ENCODE measurements at places on chromosomes 3 and 15.

- DNase-seq = no peak
These were observed 9.6 kb downstream of the CLEC3B start for GRCh38 chr3:45035441-45036301.

GRCh38 chr15:28103831-28104230, 4.7 kb upstream of the OCA2 start:
- no peak for DNase-seq

DNA sequence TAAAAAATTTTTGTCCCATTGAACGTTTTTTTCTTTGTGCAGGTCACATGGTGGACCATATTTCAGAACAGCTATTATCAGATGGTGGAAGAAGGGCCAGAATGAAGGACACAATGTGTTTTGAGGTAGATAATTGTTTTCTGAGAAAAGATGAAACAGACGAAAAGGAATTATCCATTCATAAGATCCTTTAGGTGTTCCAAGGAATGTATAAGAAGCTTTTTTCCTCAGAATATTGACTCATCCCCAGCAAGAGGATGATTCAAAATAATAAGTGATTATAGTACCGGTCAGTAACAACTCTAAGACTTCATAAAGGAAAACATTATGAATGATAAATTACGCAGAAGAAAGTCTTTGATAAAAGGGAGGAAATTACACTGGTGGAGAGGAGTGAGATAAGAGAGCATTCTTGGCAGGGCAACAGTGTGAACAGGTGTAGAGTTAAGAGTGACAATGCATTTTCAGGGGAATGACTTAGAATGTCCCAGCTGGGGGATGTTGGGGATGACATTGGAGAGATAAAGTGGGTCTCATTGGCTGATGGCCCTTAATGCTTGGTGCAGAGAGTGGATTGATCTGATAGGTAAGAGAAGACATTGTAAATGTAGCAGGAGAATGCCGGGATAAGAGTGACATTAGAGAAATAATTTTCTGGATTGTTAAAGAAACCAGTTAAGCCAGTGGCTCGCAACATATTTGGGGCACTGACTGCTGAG, 27.0 kb upstream of the AQP9 start:
- no peak for DNase-seq

- DNase-seq = no peak
These were observed 81.0 kb upstream of the BNC1 start for GRCh38 chr15:83365370-83365938.

DNA sequence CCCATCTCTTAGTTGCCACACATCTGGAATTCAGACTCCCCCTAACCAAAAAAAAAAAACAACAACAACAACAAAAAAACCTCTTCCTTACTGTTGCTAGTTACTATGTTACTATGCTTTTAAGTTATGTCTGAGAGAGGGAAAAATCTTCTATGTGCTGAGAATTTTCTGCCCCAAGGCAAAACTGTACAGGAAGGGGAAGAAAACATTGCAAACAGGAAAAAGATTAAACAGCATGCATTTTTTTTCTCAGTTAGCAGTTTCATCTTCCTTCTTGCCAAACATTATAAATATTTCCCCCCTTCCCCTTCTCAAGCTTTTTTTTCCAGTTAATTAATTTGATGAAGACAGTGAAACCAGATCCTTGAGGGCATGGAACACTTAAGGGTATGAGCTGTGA, 1.1 kb upstream of the CD200R1 start:
- no peak for DNase-seq

GRCh38 chr3:197828-198491, 1.4 kb downstream of the CHL1 start:
- peak; percentile 18 for DNase-seq

DNA sequence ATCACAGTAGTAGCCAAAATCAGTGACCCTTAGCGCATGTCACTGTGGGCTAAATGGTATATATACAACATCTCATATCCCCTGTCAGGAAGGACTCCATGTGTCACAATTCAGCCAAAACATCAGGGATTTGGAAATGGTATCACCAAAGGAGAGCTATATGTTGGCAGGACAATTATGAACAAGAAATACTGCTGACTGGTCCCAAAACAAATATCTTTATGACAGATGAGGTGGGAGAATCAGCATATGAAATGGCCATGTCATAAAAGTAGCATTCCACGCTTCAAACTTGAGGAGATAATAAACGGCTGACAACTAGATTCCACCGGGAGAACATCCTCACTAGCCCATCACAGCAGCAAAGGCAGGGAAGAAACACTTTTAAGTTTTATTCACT, 158.4 kb downstream of the MAGI1 start:
- DNase-seq = no peak

GRCh38 chr3:114022145-114022802, 34.1 kb downstream of the CCDC191 start:
- DNase-seq = no peak

DNA sequence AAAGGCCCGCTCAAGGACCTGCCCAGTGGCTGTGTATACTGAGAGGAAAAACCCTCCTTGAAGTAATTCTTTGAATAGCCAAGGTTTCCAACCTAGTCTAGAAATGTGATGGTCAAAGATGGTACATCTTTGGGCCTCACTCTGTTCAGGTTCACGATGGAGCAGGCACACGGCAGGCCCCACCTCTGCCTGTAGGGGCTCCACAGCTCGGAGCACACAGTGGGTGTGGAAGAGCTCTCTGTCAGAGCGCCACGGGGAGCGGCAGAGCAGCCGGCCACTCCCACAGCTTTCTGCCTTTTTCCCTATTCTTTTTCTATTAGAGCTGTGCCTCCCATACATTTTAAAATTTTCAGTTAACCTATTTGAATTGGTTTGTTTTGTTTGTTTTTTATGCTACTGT, 89.5 kb downstream of the CTNNB1 start:
- DNase-seq = no peak

DNA sequence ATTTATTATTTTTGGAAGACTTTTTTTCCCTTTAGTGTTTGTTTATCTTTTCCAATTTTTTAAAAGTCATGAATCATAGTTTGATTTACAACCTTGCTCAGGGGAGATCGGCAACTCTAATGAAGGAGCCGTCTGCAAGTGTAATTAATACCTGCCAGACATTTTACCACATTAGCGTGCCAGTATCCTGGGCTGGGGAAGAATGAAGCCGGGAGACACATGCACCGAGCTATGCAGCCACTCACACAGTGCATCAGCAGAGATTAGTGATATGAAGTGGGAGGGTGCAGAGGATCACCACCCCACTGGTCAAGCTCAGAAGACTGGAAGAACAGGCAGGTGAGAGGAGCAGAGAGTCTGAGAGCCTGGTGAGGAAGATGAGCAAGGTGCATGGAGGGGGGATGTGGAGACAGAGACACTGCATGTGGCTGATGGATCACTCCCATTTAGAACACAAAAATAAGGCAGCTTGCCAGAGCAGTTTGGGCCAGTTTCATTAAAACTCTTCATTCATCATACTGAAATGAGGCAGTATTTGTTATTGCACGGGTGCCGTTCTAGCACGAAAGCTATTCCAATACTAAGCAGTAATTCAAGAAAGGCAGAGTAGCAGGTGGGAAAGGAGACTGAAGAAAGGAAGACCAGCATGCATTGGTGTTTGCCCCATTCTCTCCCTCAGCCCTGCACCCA, 821.6 kb downstream of the TUSC7 start:
- DNase-seq = no peak

GRCh38 chr3:124281453-124282316, 289.8 kb upstream of the ROPN1 start:
- DNase-seq = peak; percentile 45

- no peak for DNase-seq
These were observed 6.1 kb upstream of the PRKCD start for GRCh38 chr3:53154881-53155285.

- peak; percentile 15 for DNase-seq
These were observed 243.8 kb downstream of the SOX2 start for GRCh38 chr3:181955566-181955965.

DNA sequence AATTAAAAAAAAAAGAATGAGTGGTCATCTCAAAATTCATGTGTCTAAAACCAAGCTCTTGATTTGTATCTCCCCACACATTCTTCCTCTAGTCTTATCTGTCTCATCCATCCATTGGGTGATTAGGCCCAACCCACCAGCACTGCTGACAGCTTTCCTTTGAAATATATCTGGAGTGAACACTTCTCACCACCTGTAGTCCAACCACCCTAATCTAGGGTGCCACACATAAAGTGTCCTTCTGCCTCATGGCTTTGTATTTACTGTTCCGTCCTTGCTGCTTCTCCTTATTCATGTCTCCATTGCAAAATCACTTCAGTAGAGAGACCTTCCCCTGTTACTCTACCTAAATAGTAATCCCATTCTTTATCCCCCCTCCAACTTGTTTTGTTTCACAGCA, 82.4 kb upstream of the PTX3 start:
- DNase-seq = no peak

- no peak for DNase-seq
These were observed 15.8 kb upstream of the ALDH1A3 start for GRCh38 chr15:100863796-100864267.

DNA sequence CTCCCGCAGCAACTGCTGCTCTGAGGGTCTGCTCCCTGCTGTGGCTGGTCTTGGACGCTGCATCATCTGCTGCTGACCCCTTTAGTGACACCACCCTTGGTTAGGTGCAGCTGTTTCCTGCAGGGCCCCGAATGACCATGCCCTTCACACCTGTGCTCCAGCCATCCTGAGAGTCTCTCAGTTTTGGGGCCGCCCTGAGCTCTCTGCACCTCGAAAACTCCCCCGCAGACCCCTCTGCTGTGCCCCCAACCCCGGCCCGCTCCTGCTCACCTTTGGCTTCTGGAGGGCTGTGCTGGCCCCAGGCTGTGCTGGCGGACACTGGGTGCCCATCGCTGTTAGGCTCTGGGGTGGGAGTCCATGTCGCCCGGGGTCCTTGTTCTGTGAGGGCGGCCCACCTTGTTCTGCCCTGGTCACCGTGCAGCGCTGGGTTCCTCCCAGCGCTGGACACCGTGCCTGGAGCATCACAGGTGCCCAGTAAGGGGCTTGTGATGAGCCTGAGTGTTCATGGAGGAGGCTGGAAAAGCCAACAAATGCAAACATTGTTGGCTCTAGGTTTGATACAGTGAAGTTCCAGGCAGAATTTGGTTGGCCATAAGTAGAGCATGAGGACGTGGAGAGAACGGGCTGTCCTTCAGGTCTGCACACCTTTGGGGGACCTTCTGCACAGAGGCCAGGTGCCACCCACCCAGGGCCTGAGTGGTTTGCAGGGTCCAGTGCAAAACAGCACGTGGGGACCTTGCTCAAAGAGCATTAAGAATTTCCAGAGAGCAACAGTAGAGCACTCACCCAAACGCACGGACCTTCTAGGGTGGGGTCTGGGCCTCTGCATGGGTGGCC, 12.3 kb downstream of the ABTB1 start:
- no peak for DNase-seq

GRCh38 chr3:27666708-27667107, 55.4 kb downstream of the EOMES start:
- DNase-seq = peak; percentile 11

GRCh38 chr3:49401766-49402165, 10.0 kb downstream of the RHOA start:
- DNase-seq = no peak

DNA sequence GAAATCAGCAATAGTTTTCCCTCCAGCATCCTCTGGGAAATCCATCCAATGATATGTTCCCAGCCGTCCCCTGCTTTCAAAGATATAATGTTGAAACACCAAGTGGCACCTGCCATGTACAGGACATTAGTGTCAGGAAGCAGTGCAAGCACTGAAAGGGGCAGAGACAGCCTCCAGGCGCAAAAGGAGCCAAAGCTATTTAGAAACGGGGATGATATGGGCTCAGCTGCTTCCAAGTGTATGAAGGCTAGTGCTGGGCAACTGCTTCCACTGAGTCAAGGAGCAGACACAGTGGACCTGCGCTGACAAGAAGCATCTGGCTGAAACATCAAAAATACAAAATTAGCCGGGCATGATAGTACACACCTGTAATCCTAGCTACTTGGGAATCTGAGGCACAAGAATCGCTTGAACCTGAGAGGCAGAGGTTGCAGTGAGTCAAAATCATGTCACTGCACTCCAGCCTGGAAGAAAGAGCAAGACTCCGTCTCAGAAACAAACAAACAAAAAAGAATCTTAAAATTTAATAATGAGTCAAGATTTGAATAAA, 119.7 kb downstream of the AQP9 start:
- DNase-seq = no peak

Data from GM12865 (cell line).